ENCODE measurements at places on chromosomes 3 and 15. TPM values are rescaled to one million over a fixed set of nuclear protein-coding genes. Genes with fewer than 3 reads are reported as not detected.

GRCh38 chr15:66897971-66898370, 167.4 kb upstream of the SMAD3 start:
- no peak for ATAC-seq

DNA sequence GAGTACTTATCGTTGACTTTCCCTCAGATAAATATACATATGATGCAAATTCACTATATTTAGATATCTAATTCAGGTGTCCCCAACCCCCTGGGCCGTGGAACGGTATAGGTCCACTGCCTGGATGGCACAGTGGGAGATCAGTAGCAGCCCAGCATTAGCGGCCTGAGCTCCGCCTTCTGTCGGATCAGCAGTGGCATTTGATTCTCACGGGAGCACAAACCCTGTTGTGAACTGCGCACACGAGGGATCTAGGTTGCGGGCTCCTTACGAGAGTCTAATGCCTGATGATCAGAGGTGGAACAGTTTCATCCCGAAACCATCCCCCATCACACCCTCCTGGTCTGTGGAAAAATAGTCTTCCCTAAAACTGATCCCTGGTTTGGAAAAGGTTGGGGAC, 6.9 kb downstream of the KNL1 start:
- no peak for ATAC-seq

GRCh38 chr3:61381745-61382392, 130.6 kb upstream of the FHIT start:
- ATAC-seq, result peak; percentile 72

DNA sequence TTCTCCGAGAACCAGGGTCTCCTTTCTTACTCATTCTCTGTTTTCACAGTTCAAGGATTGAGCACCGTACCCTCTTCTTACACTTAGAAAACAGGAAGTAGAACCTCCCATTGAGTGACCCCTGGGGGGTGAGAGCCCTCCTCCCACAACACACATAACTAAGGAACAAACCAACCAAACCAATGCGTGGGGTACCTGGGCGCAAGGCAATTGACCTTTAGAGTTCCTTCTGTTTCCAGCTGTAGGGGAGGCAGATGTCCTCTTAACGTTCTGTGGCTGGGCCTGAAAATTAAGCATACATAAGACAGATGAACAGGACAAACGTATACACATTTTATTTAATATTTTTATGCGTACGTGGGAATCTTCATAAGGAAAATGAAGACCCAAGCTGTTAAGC, 33.5 kb upstream of the TIMP4 start:
- no peak for ATAC-seq

GRCh38 chr15:66912001-66912400, 153.4 kb upstream of the SMAD3 start:
- ATAC-seq, result no peak

- ATAC-seq, result no peak
Observed at GRCh38 chr3:135034291-135034768, 239.3 kb downstream of the EPHB1 start.

DNA sequence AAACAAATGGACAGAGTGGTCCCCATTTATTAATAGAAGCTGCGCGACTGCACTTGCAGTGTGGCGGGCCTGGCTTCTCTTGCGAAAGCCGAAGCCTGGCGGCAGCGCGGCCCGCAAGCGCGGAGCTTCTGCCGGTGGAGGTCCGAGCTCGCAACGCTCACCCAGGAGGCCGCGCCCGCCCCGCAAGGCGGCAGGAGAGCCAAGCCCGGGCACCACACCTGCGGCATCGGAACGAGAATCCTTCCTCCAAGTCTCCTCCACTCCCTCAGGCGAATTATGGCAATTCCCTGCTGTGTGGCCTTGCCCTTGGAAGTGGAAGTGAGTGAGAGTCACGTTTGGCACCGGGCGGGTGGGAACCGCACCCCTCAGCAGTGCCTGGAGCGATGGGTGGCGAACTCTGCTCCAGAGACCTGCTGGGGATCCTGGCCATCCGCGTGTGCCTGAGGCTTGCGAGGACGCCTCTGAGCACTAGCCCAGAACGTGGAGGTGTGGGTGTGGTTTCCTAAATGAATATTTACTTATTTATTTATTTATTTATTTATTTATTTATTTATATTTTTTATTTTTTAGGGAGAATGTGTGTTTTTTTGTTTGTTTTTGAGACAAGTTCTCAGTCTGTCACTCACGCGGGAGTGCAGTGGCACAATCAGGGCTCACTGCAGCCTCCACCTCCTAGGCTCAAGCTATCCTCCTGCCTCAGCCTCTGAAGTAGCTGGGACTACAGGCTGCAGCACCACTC, 133.7 kb upstream of the UBE2E1 start:
- ATAC-seq, result peak; percentile 73

CLSTN2 gene
- total RNA-seq, result 1.5 TPM
